ENCODE measurements at places on chromosomes 1 and 21.

DNA sequence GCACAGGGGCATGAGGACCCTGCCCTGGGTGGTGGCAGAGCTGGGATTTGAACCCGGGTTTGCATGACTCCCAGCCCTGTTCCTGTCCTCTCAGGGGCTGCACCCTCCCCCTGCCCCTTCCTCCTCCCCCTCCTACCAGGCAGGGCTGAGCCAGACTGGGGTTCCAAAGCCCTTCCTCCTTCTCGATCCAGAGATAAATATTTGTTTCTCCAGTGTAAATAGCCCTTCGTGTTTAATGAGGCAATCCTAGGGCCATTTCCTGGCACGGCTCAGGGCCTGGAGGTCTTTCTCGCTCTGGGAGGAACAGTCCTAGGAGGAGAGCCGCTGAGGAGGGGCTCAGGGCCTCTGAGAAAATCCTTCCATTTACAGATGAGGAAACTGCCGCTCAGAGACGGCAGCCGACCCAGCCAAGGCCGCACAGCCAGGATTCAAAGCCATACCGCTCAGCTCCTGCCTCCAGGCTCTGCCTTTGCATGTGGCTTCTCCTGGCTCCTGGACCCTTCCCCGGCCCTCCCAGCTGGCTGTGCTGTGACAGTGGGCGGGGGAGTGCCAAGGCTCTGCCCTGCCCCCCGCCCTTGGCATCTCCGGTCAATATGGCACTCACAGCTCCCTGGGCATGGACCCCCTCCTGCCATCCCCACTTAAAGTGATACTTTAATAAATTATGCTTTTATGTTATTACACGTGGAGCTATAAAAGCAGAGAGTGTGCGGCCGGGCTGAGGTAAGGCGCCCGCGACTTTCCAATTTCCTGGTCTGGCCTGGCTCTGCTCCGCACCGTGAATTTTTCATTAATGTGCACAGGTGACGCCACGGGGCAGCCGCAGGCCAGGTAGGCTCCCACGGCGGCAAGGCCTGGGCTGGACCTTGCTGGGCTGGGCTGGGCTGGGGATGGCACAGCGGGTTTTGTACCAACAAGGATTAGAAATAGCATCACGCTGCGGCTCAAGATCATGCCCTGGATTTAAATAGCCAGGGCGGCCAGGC lies 114.7 kb upstream of the WNT4 start:
- DNase-seq = no peak

GRCh38 chr1:221862971-221863370 lies 121.1 kb upstream of the DUSP10 start:
- no peak for DNase-seq

DNA sequence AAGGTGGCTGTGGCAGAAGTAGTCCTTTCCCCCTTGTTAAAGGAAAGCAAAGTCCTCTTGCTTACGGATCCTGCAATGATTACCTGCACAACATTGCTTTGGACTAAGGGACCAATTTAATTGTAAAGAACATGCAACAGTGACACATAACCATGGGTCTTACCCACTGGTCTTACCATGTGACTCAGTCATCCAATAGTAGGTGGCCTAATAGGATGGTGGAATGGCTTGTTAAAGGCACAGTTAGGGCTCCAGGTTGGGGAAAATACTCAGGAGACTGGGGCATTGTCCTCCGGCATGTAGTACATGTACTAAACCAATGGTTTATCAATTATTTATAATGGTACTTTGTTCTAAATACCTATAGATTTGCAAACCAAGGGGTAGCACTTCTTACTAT lies 2.1 kb upstream of the YIPF1 start:
- DNase-seq = no peak

GRCh38 chr1:153959454-153959853 lies 1.0 kb upstream of the CRTC2 start:
- DNase-seq = no peak

Data from globus pallidus (tissue), 1 donor.